ENCODE measurements at places on chromosomes 5 and 9.
A peak's percentile ranks its signal among the peaks of the same experiment; 100 is the strongest.

DNA sequence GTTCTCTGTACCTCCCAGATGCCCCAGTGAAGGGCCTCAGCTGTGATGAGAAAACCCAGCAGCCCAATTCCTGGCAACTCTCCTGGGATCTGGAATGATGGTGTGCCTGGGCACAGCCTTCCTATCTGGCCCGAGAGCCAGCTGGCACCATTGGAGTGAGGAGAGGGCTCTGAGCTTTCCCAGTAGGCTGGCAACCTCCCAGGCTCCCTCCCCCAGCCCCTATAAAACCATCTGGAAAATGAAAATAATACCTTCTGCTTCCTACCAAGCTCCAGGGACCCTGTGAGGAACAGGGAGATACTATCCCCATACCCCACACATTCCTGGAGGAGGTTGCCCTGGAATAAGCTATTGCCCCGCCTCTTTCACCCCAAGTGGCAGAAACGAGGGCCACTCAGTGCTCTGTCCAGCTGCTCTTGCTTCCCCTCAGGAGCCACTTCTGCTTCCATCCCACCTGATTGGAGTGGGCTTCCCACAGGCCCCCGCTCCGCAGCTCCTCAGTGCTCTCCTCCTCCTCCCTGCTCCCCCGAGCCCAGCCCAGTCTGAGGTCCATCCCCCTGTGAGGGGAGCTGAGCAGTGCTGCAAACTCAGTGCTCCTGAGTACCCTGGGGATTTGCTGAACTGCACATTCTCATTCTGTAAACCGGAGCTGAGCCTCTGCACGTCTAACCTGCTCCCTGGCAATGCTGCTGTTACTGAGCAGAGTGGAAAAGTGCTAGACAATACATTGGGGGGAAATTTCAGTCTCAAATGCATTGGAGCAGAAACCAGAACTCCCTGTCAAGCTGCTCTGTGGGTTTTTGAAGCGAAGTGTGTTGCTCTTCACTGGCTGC, 74.7 kb downstream of the THBS4 start:
- peak; percentile 20 for DNase-seq

GRCh38 chr5:143041972-143042770, 272.0 kb downstream of the ARHGAP26 start:
- DNase-seq, result no peak

DNA sequence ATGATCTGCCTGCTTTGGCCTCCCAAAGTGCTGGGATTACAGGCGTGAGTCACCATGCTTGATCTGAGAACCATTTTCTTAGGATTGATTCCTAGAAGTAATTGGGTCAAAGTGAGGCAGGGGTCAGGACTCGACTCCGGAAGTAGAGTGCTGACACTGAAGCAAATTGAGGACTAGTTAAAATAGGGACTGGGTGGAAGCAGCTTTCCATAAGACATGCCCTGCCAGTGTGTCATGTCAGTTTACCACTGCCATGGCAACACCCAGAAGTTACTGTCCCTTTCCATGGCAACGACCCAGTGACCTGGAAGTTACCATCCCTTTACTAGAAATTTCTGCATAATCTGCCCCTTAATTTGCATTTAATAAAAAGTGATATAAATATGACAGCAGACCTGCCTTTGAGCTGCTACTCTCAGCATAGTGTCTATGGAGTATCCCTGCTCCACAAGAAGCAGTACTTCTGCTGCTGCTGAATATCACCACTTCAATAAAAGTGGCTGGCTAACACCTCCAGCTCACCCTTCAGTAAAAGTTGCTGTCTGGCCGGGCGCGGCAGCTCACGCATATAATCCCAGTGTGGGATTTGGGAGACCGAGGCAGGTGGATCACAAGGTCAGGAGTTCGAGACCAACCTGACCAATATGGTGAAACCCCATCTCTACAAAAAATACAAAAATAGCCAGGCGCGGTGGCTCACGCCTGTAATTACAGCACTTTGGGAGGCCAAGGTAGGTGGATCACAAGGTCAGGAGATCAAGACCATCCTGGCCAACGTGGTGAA, 47.8 kb upstream of the JADE2 start:
- DNase-seq, result no peak

DNA sequence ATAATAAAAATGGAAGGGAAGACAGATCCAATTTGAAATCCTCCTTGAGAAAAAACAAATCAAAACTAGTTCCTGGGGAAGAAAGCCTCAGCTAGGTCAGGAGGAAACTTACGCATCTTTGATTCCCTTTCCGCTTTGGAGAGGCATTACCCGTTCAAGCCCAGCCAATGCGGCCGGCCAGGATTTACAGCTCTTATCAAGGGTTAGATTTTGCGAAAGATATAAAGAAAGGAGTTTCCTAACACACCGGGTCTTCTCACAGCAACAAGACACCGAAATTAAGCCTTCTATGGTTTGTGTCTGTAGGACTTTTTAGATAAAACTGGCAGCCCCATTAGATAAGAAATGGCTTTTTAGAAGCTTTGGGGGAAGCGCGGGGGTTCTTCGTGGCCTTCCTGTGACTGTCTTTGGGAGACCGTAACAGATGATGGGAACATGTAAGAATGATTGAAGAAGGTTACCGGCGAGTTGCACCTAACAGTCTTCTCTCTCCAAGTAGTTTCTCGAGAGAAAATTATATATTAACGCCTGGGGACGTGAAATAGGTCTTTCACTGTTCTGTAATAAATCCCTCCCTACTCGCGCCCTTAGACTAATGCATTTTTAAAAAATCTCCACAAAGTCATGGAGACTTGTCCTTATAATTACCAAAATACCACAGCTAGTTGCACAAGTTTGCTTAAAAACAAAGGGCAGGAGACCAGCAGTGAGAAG, 1.3 kb upstream of the ISL1 start:
- DNase-seq, result no peak

GRCh38 chr5:53024535-53024934, 35.4 kb downstream of the ITGA2 start:
- no peak for DNase-seq

- no peak for DNase-seq
These were observed 539.6 kb upstream of the CLINT1 start for GRCh38 chr5:158398360-158399201.

Measured in NCI-H1436 (cell line).